ENCODE measurements at places on chromosomes 7 and 10. TPM values are rescaled to one million over a fixed set of nuclear protein-coding genes. Genes with fewer than 3 reads are reported as not detected.
A peak's percentile ranks its signal among the peaks of the same experiment; 100 is the strongest.

The RASA4B gene
- total RNA-seq = 20.3 TPM

The FAM25G gene
- total RNA-seq = not detected

The NPSR1 gene
- not detected for total RNA-seq

The GNAT3 gene
- not detected for total RNA-seq

The SPAM1 gene
- not detected for total RNA-seq

The COX19 gene
- total RNA-seq = 17.2 TPM

The NPVF gene
- not detected for total RNA-seq

The FBXO24 gene
- 0.37 TPM for total RNA-seq

GRCh38 chr10:78686444-78687060 is 382.2 kb upstream of the ZMIZ1 start:
- H3K36me3 ChIP-seq = no peaks in the 10 kb centered on the region
- no peak for DNase-seq
- no peak overlapping the region for H3K4me3 ChIP-seq
- no peak overlapping the region for H3K27ac ChIP-seq
- no peaks in the 10 kb centered on the region for H3K4me1 ChIP-seq

- DNase-seq = no peak
- no peaks in the 10 kb centered on the region for H3K4me1 ChIP-seq
- peaks cover 4% of the 10 kb centered on the region for H3K27me3 ChIP-seq
- no peak overlapping the region for H3K4me3 ChIP-seq
- no peak overlapping the region for H3K27ac ChIP-seq
Observed at GRCh38 chr7:20697351-20697750, 81.9 kb downstream of the ABCB5 start.

GRCh38 chr7:84145892-84146291 is 48.7 kb downstream of the SEMA3A start:
- no peaks in the 10 kb centered on the region for H3K4me1 ChIP-seq
- no peak overlapping the region for H3K4me3 ChIP-seq
- no peaks in the 10 kb centered on the region for H3K27me3 ChIP-seq

GRCh38 chr7:37391791-37392672 is 56.6 kb downstream of the ELMO1 start:
- H3K4me1 ChIP-seq = peaks cover 7% of the 10 kb centered on the region
- DNase-seq = no peak
- no peak overlapping the region for H3K4me3 ChIP-seq

DNA sequence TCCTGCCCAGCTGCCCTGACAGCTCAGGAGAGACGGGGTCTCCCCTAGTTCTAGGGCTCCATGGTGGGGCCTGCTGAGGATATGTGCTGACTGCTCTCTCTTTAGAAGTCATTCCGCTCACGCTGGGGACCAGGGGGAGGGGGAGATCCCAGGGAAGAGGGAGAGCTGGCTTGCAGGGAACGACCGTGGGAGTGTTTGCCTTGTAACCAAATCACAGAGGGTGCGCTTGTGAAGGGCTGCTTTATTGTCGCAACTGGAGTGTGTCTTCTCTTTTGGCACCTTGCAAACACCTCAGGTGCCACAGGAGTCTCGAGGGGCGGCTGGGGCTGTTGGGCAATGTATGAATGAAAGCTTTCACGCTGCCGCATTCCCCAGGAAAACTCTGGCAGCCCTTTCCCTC is 531.3 kb upstream of the MKI67 start:
- H3K4me3 ChIP-seq = no peak overlapping the region
- no peak for DNase-seq
- H3K27ac ChIP-seq = no peak overlapping the region
- no peaks in the 10 kb centered on the region for H3K36me3 ChIP-seq
- no peaks in the 10 kb centered on the region for H3K27me3 ChIP-seq

- H3K4me3 ChIP-seq = no peak overlapping the region
- H3K36me3 ChIP-seq = no peaks in the 10 kb centered on the region
- no peaks in the 10 kb centered on the region for H3K4me1 ChIP-seq
- DNase-seq = no peak
Observed at GRCh38 chr10:97598407-97599271, 9.1 kb downstream of the C10orf62 start.

- DNase-seq = no peak
- H3K36me3 ChIP-seq = peaks cover 39% of the 10 kb centered on the region
- peaks cover 15% of the 10 kb centered on the region for H3K4me1 ChIP-seq
- H3K4me3 ChIP-seq = no peak overlapping the region
- no peak overlapping the region for H3K27ac ChIP-seq
Observed at GRCh38 chr7:74674166-74674565, 16.6 kb downstream of the GTF2I start.

DNA sequence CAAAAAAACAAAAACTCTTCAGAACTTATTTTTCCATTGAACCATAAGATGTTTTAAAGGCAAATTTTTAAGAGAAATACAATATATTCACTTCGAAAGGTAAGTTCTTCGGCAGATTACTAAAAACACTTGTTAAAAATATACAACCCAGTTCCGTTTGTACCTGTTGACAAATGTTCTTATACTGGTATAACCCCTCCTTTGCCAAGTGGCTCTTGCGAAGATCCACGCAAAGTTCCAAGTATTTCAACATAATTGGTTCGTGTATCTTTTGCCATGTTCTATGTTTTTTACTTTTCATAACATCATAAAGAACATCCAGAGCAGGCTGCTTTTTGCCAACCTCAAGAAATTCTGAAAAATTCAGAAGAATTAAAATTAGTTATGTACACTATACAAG is 7.0 kb downstream of the EIF3A start:
- H3K27ac ChIP-seq = peak overlapping the region; percentile 23
- peaks cover 78% of the 10 kb centered on the region for H3K36me3 ChIP-seq
- H3K27me3 ChIP-seq = no peaks in the 10 kb centered on the region
- no peak for DNase-seq

GRCh38 chr7:18503126-18503866 is 7.7 kb downstream of the HDAC9 start:
- no peak for DNase-seq
- H3K4me1 ChIP-seq = no peaks in the 10 kb centered on the region
- no peak overlapping the region for H3K27ac ChIP-seq
- no peaks in the 10 kb centered on the region for H3K27me3 ChIP-seq
- no peak overlapping the region for H3K4me3 ChIP-seq

GRCh38 chr7:26159243-26159642 is 7.2 kb downstream of the NFE2L3 start:
- no peak for DNase-seq
- H3K4me3 ChIP-seq = no peak overlapping the region
- peaks cover 56% of the 10 kb centered on the region for H3K36me3 ChIP-seq
- H3K27me3 ChIP-seq = no peaks in the 10 kb centered on the region

DNA sequence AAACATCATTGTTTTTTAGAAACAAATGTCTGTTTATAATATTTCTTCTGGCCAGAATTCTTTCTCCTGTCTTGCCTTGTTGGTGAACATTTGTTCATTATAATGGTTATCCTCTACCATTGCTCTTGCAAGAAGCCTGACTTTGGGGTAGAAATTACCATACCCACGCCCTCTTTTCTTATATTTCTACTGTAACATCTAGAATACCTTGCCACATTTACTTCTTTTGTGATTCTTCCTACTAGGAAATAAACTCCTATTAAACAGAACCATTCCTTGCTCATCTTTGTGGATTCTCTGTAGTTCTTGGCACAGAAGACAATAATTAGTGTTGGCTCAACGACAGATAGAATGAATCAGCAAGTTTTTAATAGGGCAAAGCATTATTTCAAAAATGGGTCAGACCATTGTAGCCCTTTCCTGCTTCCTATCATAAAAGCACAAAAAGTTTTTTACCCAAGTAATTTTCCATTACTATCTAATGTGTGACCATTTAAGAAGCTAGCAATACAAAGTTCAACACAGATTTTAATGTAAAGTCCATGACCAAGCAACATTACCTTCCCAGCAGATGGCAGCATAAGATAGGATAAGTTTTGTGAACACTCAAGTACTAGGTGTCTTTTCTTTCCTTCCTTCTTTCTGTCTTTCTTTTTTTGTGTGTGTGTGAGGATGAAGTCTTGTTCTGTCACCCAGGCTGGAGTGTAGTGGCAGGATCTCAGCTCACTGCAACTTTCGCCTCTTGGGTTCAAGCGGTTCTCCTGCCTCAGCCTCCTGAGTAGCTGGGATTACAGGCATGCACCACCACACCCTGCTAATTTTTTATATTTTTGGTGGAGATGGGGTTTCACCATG is 270.4 kb downstream of the HGF start:
- H3K4me1 ChIP-seq = no peaks in the 10 kb centered on the region
- DNase-seq = no peak
- no peaks in the 10 kb centered on the region for H3K27me3 ChIP-seq
- H3K36me3 ChIP-seq = no peaks in the 10 kb centered on the region
- H3K4me3 ChIP-seq = no peak overlapping the region

DNA sequence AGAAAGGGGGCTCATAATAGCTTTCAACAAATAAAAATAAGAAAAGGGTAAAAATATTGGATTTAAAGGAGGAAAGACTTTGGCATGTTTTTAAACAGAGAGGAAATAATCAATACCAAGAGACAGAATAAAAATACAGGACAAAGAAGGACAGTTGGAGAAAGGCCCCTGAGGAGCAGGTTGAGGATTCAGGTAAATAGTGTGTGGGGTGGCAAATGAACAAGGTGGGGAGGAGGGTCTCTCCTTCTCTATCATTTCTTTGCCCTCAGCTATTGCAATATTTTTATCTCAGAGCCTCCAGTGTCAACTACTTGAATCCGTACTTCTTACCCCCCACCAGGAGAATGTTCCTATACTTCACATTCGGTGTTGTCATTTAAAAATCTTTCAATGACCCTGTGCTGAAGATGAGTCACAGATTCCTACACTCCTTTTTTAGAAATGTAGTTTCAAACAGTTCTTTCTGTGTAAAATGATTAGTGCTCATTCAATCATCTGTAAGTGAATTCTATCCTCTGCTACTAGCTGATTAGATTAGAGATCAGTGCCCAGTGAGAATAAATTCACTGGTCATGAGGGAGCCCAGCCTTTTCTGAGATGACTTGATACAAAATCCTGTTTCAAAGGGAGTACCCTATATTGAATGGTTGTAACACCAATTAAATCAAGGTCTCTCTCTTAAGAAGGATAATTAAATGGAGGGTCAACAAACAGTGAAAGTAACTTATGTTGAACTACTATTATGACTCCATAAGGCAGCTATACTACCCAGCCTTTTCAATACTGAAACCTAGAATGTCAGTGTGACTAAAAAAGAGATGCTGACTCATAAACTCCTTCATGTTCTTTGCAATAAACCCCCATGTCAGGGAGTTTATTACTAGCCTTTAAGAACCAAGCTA is 50.4 kb upstream of the WNT16 start:
- peak overlapping the region; percentile 79 for H3K27ac ChIP-seq
- H3K27me3 ChIP-seq = peaks cover 7% of the 10 kb centered on the region
- H3K4me1 ChIP-seq = peaks cover 37% of the 10 kb centered on the region
- H3K36me3 ChIP-seq = no peaks in the 10 kb centered on the region

DNA sequence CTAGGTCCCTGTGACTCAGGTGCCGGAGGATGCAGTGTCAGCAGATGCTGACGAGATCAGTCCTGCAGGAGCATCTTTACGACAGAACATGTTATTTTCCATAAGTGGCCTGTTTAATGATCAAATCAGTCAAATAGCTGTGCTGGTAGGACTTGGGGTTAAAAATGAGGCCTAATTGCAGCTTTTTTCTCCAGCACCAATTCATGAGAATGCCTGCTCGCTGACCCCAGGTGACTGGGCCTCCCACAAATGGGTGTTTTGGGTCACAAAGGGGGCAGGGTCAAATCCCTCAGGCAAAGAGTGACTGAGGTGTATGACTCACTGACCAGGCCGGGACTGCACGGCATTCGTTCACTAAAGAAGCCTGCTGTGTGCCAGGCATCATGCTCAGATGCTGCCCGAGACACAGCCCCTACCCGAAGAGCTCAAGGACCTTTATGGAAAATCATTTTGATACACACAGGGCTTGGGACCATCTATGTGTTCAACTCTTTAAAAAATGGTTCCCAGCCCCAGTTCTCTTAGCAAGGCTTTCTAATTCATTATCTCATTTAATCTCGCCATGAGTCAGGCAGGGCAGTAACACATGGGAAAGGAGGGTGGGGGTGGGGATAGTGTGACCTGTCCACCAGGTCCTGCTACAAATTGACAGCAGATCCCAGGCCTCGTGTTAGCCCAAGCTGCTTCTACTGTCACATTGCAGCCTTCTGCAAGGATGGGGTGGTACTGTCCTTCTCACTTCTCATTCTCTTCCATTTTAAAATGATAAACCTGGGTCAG is 21.1 kb downstream of the ZNF775 start:
- H3K4me1 ChIP-seq = peaks cover 39% of the 10 kb centered on the region
- no peak overlapping the region for H3K4me3 ChIP-seq
- no peak for DNase-seq
- H3K36me3 ChIP-seq = no peaks in the 10 kb centered on the region
- H3K27me3 ChIP-seq = no peaks in the 10 kb centered on the region

All from activated T-helper 2 cell treated with anti-CD3 and anti-CD28 coated beads, Interferon-gamma antibody, Interleukin-2, Interleukin-4, amounts not matched to agents 10 μg/mL and 5 μg/mL and 100 μg/mL, durations not matched to agents 14 hours and 24 hours and 36 hours (primary cell).